ENCODE measurements at places on chromosomes 11 and 22.

DNA sequence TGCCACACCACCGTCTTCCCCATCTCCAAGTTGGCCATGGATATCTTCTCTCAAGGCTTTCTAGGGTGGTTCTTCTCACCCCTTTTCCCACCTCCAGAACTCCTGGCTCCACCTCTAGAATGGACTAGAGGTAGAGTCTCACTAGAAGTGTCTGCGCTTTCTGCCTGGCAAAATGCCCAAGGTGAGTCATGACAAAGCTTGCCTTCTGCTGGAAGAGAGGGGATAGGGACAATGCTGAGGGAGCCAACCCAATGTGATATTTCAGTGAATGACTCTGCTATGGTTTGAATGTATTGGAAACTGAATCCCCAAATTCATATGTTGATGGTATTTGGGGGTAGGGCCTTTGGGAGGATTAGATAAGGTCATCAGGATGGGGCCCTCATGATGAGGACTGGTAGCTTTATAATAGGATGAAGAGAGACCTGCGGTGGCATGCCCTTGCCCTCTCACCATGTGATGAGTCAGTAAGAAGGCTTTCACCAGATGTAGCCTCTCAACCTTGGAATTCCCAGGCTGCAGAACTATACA lies 4.1 kb upstream of the CD82 start:
- DNase-seq: no peak

- DNase-seq: no peak
Observed at GRCh38 chr11:34191578-34191977, 86.1 kb downstream of the NAT10 start.

DNA sequence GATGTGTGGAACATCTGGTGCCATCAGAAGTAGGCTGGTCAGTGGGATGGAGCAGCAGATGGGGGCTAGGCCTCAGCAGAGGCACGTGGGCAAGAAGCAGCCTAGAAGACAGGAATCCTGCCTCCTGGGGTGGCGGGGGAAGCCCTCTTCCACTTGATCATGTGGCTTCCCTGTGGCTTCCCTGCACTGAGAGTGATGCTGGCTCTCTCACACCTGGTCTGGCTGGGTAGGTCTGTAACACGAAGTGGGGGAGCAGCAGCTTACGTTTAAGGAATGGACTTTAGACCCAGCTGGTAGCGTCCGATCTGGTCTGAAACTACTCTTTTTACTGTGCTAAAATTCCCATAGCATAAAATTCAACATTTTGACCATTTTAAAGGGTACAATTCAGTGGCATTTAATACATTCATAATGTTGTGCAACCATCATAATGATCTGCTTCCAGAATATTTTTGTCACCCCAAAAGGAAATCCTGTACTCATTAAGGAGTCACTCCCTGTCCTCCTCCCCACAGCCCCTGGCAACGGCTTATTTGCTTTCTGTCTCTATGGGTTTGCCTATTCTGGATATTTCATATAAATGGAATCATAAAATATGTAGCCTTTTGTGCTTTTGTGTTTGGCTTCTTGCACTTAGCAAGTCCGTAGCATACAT lies 21.7 kb downstream of the PTPN5 start:
- no peak for DNase-seq

- DNase-seq: no peak
Observed at GRCh38 chr11:75346912-75347647, 4.4 kb downstream of the ARRB1 start.

- DNase-seq: peak; percentile 16
Observed at GRCh38 chr22:35477911-35478582, 62.6 kb upstream of the RASD2 start.

DNA sequence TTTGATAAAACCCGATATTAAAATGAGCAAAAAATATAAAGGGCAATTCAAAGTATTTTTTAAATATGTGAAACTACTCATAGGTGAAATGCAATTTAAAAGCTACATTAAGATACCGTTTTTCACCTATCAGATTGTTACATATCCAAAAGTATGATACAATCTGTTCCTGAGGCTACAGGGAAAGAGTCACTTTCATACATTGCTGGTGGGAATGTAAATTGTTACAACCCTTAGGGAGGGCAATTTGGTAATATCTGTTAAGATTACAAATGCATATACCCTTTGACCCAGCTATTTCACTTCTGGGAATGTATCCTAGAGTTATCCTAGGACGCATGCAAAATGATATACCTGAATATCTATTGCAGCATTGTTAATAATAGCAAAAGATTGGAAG lies 132.1 kb downstream of the BLID start:
- DNase-seq: no peak

DNA sequence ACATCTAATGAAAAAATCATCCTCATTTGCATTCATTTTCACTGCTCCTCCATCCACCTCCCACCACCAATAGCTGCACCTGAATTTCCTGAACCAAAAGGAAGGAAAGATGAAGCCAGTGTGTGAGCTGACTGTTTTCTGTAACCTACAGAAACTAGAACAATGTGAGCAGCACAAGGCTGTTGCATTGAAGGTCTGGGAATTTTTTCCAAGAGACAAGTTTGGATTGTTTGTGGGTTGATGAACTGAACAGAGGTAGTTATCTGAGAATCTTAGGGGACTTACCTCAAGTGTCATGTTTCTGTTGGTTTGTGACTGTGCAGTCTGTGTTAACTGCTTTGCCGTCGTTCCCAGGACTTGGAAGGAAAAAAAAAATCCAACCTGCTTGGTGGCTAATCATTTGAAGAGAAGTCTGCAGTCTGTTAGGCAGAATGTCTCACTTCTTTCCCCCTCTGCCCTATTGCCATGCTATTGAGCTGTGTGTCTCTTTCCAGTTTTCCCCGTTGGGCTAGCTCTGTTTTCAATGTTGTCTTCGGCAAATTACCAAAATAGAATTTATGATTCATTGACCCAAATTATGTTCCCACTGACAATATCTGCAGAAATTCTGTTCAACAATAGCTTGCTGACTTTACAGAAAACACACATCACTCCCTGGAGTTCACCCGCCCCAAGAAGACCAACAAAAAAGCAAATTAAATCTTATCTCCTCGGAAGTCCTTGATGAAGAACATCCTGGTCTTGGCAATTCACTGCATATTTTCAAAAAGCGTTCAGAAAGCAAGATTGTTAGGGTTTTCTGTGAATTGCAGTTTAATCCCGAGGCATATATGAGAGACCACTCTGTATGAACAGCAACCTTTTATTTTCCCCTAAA lies 76.0 kb downstream of the SC5D start:
- DNase-seq: no peak

DNA sequence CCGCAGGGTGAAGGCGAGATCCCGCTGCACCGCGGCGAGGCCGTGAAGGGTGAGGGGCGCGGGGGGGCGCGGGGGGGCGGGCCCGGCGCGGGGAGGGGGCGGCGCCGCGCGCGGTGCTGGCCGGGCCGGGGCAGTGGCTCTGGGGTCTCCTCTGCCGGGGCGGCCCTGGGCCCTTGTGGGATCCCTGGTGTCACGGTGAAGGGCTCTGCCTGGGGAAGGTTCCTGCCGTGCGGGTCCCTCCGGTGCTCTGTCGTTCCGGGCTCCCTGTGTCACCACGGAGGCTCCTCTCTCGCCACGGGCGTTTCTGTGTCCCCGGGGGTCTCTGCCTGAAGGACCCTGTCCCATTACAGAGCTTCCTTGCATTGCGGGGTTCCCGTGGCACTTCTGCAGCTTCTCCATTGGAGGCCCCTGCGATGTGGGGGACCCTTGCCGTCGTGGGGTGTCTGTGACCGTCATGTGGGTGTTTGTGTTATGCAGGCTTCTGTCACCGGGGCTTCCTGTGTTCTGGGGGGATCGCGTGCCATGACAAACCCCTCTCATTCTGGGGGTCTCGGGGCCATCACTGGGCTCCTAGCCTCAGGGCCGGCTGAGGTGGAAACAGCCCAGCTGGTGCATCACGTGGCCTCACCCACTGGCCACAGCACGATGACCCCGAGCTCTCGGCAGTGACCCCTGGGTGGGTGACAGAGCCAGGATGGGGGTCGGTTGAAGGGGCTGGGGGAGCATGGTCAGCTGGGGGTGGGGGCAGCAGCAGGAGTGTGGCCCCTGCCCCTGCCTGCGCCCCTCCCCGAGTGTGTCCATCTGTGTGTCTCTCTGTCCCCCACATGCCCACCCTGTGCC lies 25.3 kb downstream of the SHANK3 start:
- no peak for DNase-seq

DNA sequence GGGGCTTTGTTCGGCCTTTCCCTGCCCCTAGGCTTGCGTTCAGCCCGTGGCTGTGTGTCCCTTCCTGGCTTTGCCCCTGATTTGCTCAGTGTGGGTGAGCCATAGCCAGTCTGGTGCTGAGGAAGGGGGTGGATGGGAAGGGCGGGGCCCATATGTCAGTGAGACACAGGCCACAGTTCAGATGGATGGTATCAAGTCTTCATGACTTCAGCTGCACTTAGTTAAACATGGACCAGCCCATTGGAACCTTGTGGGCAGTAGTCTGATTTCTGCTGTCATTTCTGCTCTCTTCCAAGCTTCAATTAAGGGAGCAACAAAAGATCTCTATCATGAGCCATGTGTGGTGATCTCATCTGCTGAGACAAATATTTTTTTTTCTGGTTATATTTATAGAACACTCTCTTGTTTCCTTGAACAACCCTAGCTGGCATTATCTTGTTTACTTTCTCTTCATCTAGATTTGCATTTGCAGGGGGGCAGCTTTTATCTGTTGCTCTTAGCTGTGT lies 21.6 kb upstream of the PEX26 start:
- DNase-seq: no peak

- DNase-seq: no peak
Observed at GRCh38 chr22:26416256-26416655, 12.8 kb upstream of the ASPHD2 start.

DNA sequence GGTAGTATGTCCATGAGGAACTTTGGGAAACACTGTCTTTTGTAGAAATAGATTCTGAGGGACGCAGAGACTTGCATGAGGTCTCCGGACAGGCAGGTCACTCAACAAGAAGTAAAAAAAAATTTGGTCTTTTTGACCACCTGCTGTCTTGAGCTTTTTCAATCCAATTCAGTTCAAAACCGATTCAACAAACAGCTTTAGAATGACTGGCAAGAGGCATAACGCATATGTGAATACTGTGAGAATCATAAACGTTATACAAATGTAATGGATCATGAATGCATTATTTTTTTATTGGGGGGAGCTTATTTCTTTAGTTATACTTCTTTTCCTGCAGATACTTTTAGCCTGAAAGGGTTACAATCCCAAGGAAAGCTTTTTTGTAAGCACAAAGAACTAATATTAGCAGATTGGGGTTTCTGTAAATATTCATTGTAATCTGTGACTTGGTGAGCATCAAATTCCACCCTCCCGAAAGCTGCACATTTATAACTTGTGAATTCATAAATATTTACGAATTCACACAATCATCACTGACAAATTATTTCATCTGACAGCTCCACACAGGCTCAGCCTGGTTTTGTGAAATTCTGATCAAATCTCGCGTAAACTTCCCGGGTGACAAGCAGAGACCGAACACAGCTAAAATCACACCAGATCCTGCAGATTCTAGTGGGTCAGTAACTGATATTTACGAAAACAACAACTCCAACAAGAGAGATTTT lies 507.7 kb downstream of the MN1 start:
- DNase-seq: no peak

- no peak for DNase-seq
Observed at GRCh38 chr22:31079095-31079642, 1.9 kb upstream of the SMTN start.

- no peak for DNase-seq
Observed at GRCh38 chr22:42299586-42300258, 29.3 kb upstream of the TCF20 start.

- DNase-seq: no peak
Observed at GRCh38 chr11:101043940-101044339, 85.7 kb downstream of the PGR start.

GRCh38 chr11:31872076-31872443 lies 60.9 kb upstream of the PAX6 start:
- no peak for DNase-seq

- no peak for DNase-seq
Observed at GRCh38 chr11:44335052-44335760, 25.3 kb upstream of the ALX4 start.

DNA sequence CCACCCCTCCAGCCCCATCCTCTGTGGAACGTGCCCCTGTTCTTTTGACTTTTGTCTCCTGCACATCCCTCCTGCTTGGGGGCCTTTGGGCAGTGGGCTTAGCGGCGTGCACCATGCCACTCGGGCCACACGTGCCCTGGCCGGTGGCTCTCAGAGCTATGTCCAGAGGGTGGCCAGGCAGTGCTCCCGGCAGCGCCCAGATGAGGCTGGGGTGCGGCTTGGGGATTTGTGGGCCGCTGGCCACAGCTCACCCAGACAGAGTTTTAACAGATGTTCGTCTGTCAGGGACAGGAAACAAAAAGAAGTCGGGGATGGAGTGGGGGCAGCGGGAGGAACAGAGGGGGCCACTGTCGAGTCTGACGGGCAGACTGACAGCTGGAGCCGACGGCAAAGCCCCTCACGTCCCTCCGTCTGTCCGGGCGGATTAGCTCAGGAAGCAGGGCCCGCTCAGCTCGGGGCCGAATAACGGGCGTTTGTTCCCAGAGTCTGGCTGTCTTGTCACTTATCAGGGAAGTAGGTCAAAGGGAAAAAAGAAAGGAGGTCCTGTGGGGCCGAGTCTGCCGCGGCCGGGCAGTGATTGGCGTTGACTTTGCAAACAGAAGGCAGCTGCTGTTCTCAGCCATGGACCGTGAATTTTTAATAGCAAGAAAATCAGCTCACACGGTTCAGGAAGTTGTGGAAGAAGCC lies 61.6 kb downstream of the LRP5 start:
- no peak for DNase-seq

- no peak for DNase-seq
Observed at GRCh38 chr22:26327306-26327705, 101.8 kb upstream of the ASPHD2 start.

- no peak for DNase-seq
Observed at GRCh38 chr22:27137871-27138337, 480.5 kb downstream of the MIAT start.

- DNase-seq: no peak
Observed at GRCh38 chr11:119706887-119707286, 22.1 kb downstream of the NECTIN1 start.

GRCh38 chr11:22711880-22712279 lies 45.5 kb downstream of the GAS2 start:
- no peak for DNase-seq

GRCh38 chr22:26684168-26684567 lies 26.8 kb downstream of the MIAT start:
- DNase-seq: no peak

DNA sequence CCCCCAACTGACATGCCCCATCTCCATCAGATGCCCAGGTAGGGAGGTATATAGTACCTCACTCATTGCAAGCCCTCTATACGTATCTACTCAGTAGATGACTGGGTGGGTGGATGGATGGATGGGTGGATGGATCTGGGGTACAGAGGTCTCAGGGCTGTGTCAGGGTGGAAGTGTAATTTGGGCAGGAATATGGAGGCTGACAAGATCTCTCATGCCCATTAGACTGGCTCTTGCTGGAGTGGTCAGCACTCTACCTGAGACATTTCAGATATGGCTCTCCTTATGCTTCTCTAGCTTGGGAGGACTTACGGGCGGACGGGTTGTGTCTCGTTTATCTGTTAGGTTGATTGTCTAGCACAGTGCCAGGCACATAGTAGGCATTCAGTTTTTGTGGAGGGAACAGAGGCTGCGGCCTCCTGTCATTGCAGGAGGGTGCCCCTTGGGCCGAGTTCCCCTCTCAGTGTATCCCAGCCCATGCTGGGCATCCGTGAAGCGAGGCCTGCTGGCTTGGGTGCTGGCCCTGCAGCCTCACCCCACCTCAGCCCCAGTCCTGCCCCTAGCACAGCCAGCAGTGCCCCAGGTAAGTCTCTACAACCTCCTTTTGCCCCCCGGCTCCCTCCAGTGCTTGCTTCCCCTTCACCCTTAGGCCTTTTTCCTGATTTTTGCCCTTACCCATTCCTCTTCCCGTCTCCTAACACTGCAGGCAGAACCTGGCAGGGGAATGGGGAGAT lies 13.7 kb downstream of the ROBO3 start:
- no peak for DNase-seq

Data from NCI-H187 treated with DMSO at 0.1 percent for 48 hours (cell line).